Stimulated activated CD4-positive, alpha-beta T cell treated with anti-CD3 and anti-CD28 coated beads, Interleukin-12 subunit alpha, Interleukin-12 subunit beta, amount 100 ng/mL, for 4 hours (primary cell): ENCODE measurements at places on chromosomes 2 and 18.
A peak's percentile ranks its signal among the peaks of the same experiment; 100 is the strongest.

DNA sequence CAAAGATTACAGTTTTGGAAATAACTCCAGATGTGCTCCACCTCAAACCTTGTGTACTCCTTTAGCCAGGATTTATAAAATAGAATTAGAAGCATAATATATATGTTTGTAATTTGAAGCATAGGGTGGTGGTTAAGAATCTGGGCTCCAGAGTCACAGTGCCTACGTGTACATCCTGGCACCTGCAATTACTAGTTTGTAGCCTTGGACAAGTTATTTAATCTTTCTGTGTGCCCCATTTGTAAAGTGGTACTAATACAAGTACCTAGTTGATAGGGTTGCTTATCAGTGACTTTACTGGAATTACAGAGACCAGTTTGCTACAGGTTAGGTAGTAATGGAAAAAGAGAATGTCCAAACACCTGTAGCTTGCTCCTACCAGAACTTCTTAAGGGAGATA lies 28.6 kb downstream of the EML4 start:
- DNase-seq = no peak

GRCh38 chr18:34550156-34550555 lies 159.9 kb upstream of the DTNA start:
- no peak for DNase-seq

- peak; percentile 13 for DNase-seq
These were observed 42.9 kb upstream of the EML6 start for GRCh38 chr2:54680397-54681041.

DNA sequence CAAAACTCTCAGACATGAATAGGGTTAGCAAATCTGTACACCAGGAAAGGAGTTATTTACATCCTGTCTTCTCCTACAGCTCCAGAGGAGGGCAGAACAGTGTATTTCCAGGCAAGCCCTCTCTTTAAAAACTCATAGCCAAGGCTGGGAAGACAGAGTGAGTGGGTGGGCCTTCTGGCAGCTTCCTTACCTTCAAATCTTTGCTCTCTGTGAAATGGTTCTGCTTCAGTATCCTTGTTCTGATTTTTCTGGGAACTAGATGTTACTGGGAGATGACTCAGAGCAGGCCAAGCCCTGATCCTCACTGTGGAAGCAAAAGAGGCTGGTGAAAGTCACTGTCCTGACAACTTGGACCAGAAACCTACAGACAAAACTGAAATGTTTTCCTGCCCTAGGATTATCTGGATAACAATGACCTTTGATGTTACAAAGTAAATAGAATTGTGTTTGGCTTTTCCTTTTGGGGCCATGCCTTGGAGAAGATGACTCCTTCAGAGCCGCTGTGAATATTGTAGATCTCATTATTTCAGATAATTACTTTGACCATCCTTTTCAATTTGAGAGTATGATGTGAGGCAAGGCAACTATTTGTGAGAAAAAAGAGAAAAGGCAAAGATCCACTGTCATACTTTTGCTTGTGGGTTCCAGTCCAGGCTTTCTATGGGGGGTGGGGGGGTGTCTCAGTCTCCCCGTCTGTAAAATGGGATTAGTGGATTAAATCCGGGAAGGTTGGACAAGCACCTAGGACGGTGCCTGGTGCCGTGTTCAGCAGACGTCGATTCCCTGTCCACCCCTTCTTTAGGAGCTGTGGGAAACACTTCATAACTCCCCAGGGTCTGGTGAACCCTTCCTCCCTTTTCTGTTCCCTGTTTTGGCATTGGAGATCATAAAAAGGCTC lies 644 bp upstream of the QPCT start:
- DNase-seq = no peak

- DNase-seq = peak; percentile 41
These were observed 102.6 kb downstream of the HDAC4 start for GRCh38 chr2:239298116-239298804.

DNA sequence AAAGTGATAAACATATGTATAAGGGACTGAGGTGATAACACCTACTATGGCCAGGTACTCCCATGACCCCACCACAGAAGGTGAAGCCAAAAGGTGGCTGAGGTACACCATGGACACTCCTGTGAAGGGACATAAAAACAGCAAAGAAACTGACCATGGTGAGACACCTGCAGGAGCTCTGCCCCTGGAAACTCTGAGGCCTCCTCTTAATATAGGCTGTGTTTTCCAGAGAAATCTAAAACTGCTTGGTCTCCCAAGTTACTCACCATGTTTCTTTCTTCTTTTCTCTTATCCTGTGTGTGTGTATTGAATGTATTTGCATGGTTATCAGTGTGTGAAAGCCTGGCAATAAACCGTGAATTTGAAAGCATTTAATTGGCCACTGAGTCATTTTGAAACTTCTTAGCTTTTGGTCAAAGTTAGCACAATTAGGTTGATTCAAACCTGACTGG lies 739.3 kb upstream of the GCFC2 start:
- no peak for DNase-seq

GRCh38 chr2:231928481-231928880 lies 2.3 kb upstream of the NPPC start:
- no peak for DNase-seq

GRCh38 chr2:241443486-241444223 lies 64.7 kb downstream of the STK25 start:
- DNase-seq = peak; percentile 86

DNA sequence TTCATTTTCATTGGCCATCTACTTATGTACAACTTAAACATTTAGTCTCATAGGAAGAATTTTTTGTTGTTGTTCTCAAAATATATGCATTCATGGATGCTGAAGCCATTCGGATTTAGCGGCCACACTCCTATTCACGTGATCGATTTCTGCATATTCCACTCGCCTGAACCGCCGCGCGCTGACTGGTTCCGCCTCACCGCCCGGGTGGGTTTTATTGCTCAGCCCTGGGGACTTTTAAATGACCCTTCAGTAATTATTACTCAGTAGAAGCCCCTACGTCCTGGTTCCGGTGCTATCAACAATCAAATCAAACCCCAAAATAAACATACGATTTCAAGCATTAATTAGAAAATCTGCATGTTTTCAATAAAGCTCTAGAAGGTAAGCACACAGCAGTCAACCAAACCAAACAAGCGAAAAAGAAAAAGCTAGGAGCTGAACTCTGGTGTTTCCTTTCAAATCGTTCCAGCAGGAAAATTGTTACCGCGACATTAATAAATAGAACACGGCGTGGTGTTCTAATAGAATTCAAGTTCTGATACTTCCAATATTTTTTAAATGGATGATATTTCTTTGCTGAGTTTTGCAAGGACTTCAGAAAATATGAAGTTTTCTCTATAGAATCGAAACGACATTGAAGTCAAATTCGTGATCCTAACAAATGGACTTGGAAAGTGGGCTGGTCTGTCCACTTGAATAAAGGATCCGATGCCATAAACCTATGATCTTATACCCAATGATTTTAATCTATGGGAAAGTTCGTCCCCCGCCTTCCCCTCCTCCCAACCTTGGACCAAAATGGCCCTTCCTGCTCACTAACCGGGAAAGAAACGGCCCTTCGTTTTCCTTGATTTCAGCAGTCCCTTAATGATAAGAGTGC lies 9.3 kb downstream of the PAX3 start:
- DNase-seq = no peak

GRCh38 chr18:25876330-25876948 lies 214.0 kb downstream of the SS18 start:
- no peak for DNase-seq

- DNase-seq = no peak
These were observed 17.7 kb downstream of the ATOH8 start for GRCh38 chr2:85771486-85771885.

DNA sequence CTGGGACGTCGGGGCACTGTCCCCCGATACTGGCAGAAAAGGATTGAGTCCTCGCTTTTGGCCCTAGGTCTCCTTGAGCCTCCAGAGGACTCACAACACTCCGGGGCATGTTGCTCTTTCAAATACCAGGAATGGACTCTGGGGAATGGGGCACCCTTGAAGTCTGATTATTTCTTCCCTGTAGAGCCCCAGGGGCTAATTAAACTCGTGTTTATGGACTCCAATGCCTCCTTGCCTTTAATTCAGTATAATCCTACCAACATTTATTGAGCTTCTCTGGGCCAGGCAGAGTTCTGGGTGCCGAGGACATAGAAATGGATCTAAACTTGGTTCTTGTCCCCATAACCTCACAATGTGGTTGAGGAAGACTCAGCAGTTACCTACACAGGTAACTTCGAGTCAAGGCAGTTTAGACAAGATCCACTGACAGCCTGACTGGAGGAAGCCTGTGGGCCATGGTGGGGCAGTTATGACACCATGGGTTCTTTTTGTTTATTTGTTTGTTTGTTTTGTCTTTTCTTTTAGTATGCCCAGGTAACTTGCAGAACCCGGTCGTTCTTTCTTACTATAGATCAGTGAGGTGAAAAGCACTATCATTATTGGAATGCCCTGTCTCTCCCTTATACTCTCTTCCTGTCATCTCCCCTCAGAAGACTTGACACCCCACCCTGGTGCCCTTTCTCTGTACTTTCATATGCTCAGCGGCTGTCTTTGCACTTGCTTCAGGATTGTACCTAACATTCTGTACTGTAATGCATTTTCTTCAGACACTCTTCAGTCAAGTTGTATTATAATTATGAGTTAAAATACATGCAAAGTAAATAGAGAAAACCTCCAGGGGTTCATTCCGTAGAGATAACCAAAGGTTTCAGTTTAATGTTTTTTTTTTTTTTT lies 3.2 kb downstream of the CFLAR start:
- no peak for DNase-seq

DNA sequence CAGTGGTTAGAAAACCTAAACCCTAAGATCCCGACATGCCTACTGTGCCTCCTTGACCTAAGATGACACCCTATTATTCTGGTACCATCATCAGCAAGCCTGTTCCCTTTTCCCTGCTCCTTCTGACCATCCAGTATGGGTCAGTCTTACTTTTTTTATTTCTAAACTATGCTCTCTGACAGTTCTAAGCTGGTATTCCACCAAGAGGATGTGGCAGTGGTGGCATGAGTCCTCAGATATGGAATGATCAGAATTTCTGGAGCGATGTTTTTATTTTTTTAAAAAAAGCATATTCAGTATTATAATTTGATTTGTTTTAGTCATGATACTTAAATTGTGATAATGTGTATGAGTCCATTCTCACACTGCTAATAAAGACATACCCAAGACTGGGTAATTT lies 145.9 kb upstream of the LHCGR start:
- no peak for DNase-seq

- no peak for DNase-seq
These were observed 86.6 kb downstream of the COL6A3 start for GRCh38 chr2:237327175-237327950.

- DNase-seq = peak; percentile 62
These were observed 127.5 kb downstream of the NFATC1 start for GRCh38 chr18:79523206-79523735.

DNA sequence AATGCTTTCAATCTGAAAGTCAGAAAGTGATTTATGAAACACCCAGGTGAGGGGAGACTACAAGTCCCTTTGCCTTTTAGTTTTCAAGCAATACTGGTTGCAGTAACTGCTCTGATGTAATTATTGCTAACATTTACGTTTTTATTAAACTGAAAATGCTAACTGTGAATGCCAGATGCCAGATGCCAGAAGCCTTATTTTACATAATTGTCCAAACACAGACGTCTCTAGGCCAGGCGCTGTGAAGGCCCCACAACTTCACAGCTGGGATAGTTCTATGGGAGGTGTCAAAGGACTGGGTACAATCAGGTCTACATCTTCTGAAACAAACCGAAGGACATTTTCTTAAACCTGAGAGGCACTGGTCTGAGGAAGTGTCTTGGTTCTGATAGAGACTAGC lies 27.5 kb upstream of the MSGN1 start:
- DNase-seq = no peak

DNA sequence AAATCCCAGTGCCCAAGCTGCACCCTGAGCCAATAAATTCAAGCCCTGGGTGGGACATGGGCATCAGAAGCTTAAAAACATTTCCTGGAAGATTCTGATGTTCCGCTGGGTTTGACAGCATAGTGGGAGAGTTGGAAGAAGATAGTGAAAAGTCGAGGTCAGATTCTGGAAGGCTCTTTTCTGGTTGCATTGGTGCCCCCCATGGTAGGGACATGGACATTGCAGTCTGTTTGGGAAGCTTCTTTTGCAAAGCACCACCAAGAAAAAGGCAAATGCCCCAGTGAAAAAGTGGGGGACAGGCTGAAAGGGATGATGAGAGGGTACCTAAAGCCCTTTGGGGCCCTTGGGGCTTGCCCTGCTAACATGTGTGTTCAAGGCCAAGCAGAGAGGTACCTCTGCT lies 21.0 kb downstream of the MERTK start:
- no peak for DNase-seq

DNA sequence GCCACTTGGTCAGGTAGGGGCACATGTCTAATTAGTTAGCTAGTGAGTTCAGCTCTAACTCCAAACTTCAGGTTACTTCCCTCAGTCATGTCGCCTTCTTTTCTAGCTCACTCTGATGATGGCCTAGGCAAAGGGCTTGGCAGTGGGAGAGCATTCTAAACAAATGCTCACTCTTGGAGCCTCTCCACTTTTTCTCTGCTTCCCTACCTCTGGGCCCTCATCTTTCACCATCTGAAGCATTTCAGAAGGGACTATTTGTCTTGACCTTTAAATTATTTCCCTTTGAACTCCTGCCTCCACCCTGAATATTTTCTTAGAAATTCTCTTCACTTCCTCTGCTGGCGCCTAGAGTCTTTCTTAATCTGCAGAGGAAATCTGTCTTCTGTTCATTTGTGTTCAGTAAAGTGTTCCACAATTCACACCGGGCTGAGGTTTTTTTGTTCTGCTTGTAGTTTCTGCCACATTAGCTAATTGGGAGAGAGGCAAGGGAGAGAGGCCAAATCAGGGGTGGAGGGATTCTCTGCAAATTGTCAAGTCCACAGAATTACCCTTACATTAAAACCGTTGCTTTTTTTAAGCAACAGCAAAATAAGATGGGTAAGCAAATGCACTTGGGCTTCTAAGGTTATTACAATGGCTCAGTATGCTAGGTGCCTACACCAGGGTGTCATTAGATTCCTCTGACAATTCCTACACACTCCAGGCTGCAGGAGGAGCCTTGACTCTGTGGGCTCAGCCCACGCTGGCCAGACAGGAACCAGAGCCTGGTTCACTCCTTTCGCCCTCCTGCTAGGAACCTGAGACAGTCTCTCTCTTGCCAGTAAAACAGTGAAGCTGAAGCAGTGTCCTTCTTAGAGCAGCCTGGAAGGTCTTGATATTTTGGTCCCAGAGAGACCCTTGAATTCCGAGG lies 5.5 kb downstream of the MSGN1 start:
- no peak for DNase-seq

DNA sequence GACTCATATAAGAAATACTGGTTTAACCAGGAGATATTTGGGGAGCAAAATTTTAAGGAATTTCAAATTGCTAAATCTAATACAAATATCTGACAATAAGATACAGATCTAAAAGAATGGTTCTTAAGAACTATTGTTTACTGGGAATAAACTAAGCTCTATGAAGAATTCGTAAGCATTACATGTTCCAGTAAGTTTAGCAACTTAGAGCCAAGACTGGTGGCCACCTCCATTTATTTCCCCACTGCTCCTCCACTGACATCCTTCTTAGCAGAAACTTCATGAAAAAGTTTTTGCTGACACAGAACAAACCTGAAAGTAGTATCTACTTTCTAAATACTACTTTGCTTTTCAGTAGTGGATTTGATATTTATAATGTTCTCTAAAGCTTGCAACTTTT lies 83.0 kb downstream of the ACSL3 start:
- DNase-seq = no peak

- no peak for DNase-seq
These were observed 288.2 kb downstream of the CTNNA2 start for GRCh38 chr2:79801082-79801481.

- no peak for DNase-seq
These were observed 9.5 kb downstream of the COPS7B start for GRCh38 chr2:231795525-231796327.

- DNase-seq = no peak
These were observed 76.1 kb upstream of the RAB27B start for GRCh38 chr18:54752185-54752584.
